ENCODE measurements at places on chromosomes 12 and 14. TPM values are rescaled to one million over a fixed set of nuclear protein-coding genes. Genes with fewer than 3 reads are reported as not detected.

DNA sequence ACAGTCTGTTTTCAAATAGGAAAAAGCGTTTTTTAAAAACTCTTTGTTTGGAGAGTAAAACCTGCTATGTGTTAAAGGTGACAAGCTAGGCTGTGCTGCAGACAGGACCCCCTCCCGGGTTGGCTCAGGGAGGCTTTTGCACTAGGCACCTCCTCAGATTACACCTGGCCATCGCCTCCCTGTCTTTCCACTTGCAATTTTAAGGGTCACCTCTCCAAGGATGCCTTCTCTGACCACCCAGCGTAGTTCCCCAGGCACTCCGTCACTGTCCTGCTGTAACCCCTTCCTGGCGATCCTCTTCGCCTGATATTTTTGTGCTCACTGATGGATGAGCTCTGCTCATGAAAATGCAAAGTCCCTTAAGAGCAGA is 80.7 kb downstream of the NTF3 start:
- DNase-seq = no peak

- no peak for DNase-seq
Observed at GRCh38 chr12:77861317-77861716, 30.6 kb downstream of the NAV3 start.

Gene EMP1
- 144 TPM for polyA plus RNA-seq

Gene HIGD1C
- polyA plus RNA-seq = not detected

Gene KRT79
- not detected for polyA plus RNA-seq

Gene PALS1
- polyA plus RNA-seq = not detected

Gene ANAPC5
- polyA plus RNA-seq = 112 TPM

DNA sequence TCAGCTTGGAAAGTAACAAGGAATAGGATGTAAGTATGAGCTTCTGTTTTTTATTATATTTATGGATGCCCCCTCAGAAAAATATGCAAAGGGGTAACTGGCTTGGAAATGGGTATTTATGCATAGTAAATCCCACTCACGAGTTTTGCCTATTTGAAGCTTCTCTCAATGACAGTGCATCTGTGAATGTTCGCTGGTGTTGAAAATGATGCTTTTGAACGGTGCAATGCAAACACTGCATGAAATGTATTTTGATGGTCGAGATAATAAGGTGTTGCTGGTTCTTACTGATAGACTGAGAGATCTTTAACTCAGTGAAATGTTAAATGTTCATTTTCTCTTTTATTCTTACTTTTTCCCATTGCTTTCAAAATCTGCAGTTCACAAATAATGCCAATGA is 36.0 kb upstream of the PSEN1 start:
- DNase-seq = no peak

Gene MAP1LC3B2
- 6.2 TPM for polyA plus RNA-seq

All from muscle of arm (tissue), 14 donors.